ENCODE measurements at places on chromosomes 3 and 15. TPM values are rescaled to one million over a fixed set of nuclear protein-coding genes. Genes with fewer than 3 reads are reported as not detected.

CSPG5 gene
- 0.14 TPM for total RNA-seq

SNAPC5 gene
- total RNA-seq, result 38.1 TPM

CACNA2D3 gene
- total RNA-seq, result 4.0 TPM

RTP1 gene
- not detected for total RNA-seq

GRCh38 chr3:121836481-121836880, 1.5 kb downstream of the EAF2 start:
- H3K27ac ChIP-seq, result no peak overlapping the region
- peaks cover 3% of the 10 kb centered on the region for H3K36me3 ChIP-seq
- H3K27me3 ChIP-seq, result no peaks in the 10 kb centered on the region
- peaks cover 4% of the 10 kb centered on the region for H3K4me1 ChIP-seq

GRCh38 chr3:62521464-62522105, 148.2 kb upstream of the FEZF2 start:
- H3K36me3 ChIP-seq, result no peaks in the 10 kb centered on the region
- H3K4me3 ChIP-seq, result no peak overlapping the region
- no peaks in the 10 kb centered on the region for H3K27me3 ChIP-seq
- no peak overlapping the region for H3K27ac ChIP-seq

DNA sequence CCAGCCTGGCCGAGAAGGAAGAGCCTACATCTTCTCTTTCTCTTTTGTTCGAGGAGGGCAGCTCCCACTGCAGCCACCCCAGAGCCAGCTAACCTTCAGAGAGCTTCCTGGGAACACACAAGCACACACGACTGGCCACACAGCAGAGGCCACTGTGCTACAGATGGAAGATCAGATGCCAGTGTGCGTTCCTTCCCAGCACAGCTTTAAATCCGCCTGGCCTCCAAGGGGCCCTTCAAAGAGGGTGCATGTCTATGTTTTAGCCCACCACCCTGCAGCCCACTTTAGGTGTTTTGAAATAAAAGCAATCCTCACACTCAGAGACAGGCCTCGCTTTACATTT, 12.4 kb downstream of the ALDH1A3 start:
- DNase-seq, result no peak
- no peak overlapping the region for H3K4me3 ChIP-seq
- H3K27ac ChIP-seq, result no peak overlapping the region
- peaks cover 33% of the 10 kb centered on the region for H3K4me1 ChIP-seq
- no peaks in the 10 kb centered on the region for H3K36me3 ChIP-seq

DNA sequence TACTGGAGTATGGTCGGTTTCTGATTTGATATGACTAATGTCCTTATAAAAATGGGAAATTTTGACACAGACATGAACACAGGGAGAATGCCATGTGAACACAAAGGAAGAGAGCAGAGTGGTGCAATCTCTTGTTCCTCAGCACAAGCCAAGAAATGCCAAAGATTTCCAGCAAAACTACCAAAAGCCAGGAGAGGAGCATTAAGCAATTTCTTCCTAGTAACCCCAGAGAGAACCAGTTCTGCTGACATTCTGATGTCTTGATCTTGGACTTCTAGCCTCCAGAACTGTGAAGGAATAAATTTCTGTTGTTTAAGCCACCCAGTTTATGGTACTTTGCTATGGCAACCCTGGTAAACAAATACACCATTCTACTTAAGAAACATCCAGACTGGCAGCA, 227.8 kb upstream of the MRPL3 start:
- H3K27me3 ChIP-seq, result no peaks in the 10 kb centered on the region
- H3K4me1 ChIP-seq, result no peaks in the 10 kb centered on the region
- no peak overlapping the region for H3K27ac ChIP-seq
- DNase-seq, result no peak
- no peak overlapping the region for H3K4me3 ChIP-seq
- H3K36me3 ChIP-seq, result no peaks in the 10 kb centered on the region

DNA sequence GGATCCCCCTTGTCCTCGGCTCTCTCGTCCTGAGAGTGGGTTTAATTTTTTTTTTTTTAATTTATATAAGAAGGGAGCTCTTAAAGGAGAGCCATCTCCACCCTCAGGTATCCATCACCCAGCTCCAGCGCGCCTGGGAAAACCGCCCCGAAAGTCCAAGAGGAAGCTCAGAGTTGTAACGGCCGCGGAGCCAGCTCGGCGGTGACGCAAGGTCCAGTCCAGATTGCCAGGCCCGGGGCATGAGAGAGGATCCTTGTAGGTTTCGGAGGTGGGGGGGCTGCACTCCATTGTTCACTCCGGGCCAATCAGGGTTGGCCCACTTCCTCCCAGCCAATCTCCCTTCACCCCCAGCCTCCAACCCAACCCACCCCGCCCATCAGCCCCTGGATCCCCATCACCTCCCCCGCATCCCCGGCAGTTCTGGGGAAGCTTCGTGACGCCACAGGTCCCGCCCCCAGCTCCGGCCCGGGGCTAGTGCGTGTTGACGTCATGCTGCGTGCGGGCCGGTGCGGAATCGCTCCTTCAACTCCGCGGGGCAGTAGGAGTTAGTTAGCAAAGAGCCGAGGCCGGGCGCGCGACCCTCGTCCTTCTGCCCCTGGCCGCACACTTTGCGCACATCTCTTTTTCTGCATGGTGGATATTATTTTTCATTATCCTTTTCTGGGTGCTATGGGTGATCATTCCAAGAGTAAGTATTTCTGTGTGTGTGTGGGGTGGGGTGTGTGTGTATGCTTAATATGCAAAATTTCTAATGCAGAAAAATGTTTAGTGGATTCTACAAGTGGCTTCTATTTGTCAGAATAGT, at the start of gene ISL2:
Gene ISL2, plus strand, starts transcription at position 520 of the 805 bp plus-strand sequence. Its CDS starts 111 bp downstream, at position 631.
- H3K4me3 ChIP-seq, result peak within 1 kb of the TSS; percentile 50
- no peak for DNase-seq
- peaks cover 43% of the 10 kb centered on the region for H3K4me1 ChIP-seq
- H3K36me3 ChIP-seq, result no peaks in the 10 kb centered on the region
- peaks cover 55% of the 10 kb centered on the region for H3K27me3 ChIP-seq

- no peaks in the 10 kb centered on the region for H3K4me1 ChIP-seq
- no peaks in the 10 kb centered on the region for H3K36me3 ChIP-seq
- no peak overlapping the region for H3K4me3 ChIP-seq
- H3K27me3 ChIP-seq, result no peaks in the 10 kb centered on the region
These were observed 144.6 kb downstream of the EPHA3 start for GRCh38 chr3:89252016-89252415.

- no peak overlapping the region for H3K4me3 ChIP-seq
- peaks cover 13% of the 10 kb centered on the region for H3K4me1 ChIP-seq
- H3K27me3 ChIP-seq, result no peaks in the 10 kb centered on the region
- no peak for DNase-seq
- no peaks in the 10 kb centered on the region for H3K36me3 ChIP-seq
These were observed 179.4 kb downstream of the CD47 start for GRCh38 chr3:107911337-107912000.

Data from thoracic aorta (tissue), 2 donors.